Activated T-cell treated with anti-CD3 and anti-CD28 coated beads, Interleukin-2, amount 50 U/mL, for 24 hours (primary cell): ENCODE measurements at places on chromosomes 7 and 10.
A peak's percentile ranks its signal among the peaks of the same experiment; 100 is the strongest.

GRCh38 chr10:103064956-103065355, 128.1 kb downstream of the NT5C2 start:
- DNase-seq, result no peak

DNA sequence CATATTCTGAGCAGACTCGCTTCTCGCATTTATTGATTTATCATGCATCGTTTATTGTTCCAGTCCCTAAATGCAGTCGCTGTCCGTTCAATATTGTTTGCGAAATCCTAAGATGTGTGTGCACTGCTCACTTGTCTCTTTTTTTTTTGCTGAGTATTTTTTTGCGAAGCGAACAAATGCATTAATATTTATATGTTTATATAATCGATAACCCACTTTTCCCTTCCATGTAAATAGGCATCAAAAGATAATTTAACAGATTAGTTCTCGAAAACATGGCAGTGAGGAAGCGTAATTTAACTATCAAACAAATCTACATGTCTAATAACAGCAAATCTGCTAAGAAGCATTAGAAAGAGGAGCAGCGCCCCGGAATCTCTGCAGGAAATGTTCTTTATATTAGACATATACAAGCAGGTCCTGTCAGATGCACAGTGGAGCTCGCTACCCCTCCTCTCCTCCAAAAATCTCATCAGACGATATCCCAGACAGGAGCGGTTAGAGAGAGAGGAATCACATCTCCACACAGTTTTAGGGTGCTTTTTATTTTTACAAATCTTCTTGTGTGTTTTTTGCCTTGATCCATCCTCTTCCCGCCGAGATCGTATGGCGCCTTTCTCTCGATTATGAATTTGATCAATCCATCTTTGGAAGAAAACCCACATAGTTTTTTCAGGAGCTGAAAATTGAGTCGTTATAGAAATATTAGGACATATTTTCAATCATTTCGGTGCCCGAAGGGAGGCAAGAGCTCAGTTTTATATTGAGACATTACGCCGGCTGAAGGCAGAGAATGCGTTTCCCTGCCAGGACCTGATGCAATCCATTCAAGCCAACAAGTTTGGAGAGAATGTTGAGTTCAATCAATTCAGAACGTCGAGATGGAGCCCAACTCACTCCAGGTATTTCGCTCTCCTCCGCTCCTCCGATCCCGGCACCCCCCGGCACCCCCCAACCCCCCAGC, at the start of gene ARID5B:
TSS of gene ARID5B (plus strand) at position 871 of the 964 bp plus-strand sequence. CDS start at position 882, 11 bp downstream.
- DNase-seq, result peak; percentile 57

DNA sequence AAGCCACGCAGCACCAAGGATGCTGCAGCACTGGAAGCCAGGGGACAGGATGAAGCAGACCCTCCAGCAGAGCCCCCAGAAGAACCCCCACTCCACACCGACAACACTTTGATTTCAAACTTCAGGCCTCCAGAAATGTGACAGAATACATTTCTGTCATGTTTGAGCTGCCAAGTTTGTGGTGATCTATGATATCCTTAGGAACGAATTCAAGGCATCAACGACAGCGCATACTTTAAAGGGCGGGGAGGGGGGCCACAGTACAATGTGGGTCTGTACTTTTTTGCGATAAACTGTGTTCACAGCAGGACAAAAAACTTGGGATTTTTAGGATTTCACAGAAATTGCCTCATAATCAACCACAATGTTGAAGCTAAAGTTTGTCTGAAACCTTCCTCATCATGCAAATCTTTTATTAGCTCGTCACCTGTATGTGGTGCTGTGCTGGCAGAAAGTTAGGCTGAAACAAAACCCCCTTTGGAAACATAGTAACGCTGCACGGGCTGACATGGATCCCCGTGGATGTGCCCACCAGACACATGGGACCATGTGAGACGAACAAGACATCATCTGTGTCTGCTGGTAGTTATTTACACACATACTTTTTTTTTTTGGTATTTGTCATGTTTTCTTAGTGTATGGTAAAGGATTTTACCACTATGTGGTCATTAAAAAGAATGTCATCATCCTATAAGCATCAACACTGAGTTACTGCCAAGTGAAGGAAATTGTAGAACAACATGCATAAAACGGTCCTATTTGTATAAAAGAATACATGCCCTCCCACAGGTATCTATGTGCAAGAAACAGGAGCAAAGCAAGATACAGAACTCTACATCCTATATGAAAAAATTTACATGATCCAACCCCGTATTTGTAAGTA, 113.3 kb upstream of the AFAP1L2 start:
- DNase-seq, result no peak

DNA sequence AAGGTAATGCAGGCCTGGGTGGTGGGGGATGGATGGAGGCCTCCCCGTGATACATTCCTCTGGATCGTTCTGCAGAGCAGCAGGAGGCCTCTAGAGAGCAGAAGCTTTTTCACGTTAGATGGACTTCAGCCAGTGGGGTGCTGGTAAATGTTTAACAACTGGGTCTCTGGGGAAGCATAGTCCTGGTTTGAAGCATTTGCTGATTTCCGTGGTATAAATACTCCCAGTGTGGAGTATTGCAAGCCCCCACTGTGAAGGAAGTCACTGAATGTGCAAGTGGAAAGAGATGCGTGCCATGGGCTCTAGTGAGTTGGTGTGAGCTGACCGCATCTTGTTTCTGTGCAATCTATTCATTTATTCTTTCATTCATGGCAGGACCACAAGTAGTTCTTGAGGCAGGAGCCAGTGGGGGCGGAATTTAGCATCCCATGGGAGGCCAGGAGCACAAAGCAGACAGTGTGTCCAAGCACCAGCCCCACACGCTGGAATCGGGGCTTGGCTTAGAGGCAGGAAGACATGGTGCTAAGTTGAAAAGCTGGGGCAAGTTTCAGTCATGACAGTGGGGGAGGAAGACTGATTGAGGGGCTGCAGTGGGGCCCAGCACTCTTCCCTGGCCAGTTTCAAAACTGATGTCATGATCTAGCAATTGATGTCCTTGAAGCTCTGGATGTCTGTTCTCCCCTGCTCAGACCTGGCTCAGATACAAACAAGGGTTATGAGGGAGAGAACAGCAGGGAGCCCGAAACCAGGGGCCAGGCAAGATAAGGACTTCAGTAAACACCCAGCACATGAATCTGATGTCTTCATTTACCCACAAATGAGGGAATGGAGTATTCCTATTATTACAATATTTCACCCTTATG, 280.9 kb upstream of the LYZL1 start:
- DNase-seq, result no peak

- DNase-seq, result no peak
Observed at GRCh38 chr7:142960955-142961512, 1.1 kb downstream of the KEL start.

- no peak for DNase-seq
Observed at GRCh38 chr10:50508315-50509051, 115.3 kb downstream of the SGMS1 start.

GRCh38 chr7:10412422-10413019, 561.2 kb upstream of the PHF14 start:
- DNase-seq, result no peak

- DNase-seq, result peak; percentile 7
Observed at GRCh38 chr7:2737771-2738540, 50.0 kb downstream of the AMZ1 start.

- no peak for DNase-seq
Observed at GRCh38 chr10:24622781-24623301, 100.8 kb downstream of the ARHGAP21 start.

- no peak for DNase-seq
Observed at GRCh38 chr7:133484086-133484485, 231.2 kb downstream of the EXOC4 start.

GRCh38 chr10:62710182-62710581, 94.3 kb upstream of the ADO start:
- DNase-seq, result no peak

DNA sequence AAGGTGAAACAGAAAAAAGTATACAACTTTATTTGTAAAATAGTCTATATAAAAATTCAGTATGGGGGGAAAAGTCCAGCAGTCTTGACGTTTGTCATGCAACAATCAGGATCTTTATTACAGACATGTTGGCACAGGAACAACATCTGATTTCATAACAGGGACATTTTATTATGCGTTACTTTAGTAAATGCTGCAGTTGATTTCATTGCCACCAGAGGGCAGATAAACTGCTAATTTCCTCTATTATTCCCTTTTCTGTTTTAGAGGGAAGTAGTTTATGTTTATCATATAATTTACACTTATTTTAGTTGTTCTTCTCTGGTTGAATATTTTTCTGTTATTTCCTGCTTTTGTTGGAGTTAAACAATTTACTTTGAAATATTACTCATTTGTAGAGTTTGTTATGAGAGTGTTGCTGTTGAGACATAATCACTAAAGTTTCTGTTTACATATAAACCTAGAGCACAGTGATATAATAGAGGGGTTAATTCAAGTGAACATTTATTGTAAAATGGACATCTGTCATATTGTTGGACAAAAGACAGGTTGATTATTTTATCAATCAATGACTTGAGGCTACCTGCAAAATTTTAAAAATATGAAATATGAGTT, 3.3 kb downstream of the PLXDC2 start:
- DNase-seq, result no peak

DNA sequence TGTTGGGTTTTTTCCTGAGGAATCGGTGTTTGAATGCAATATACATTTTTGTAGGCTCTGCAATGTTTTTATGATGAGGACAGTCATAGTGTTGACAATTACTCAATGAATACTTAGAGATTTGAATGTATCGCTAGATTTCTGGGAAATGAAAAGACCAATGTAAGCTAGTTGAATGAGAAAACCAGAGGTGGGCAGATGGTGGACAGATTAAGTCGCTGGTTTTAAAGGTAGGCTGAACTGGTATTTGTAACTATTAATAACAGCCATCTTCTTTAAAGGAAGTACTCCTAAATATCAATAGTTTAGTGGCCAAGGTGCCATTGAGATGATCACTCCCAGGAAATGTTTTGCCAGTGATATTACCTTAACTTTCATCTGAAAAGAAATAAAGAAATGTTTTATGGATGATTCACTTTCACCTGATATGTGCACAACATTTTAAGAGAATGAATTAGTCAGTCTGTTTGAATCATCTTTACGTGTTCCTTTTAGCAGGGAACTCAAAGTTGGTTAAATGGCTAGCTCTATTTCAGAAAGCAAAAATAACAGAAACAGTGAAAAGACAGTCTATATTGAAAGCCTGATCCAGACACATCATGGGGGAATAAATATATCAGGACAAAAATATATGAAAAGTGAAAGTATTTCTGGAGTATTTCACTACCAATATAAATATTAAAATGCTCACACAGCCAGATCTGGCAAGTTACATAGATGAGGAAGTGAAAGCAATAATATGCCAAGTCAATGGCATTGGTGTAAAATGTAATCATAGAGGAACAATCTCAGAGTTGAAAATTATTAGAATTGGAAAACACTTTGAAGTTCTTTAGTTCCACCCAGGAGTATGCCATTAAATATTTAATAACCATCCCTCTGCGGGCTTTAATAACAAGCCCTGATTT, 20.7 kb downstream of the MET start:
- DNase-seq, result no peak

DNA sequence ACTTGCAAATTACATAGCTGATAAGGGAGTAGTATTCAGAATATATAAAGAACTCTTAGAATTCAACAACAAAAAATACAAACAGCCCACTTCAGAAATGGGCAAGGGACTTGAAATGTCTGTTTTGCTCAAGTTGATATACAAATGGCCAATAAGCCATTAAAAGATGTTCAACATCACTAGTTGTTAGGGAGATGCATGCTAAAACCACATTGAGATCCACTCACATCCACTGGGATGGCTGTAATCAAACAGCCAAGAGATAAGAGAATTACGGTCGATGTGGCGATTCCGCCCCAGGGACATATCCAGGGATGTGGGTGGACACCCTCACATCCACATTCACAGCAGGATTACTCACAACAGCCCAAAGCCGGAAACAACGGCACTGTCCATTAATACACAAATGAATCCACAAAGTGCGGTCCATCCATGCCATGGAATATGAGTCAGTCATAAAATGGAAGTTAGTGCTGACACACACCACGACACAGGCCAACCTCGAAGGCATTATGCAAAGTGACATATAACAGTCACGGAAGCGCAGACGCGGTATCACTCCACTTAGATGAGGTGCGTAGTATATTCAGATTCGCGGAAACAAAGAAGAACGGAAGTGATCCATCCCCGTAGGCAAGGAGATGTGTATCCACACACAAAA, 227.8 kb downstream of the DNAJB6 start:
- DNase-seq, result no peak

GRCh38 chr7:44884621-44885393, 523 bp downstream of the PURB start:
- DNase-seq, result peak; percentile 67

DNA sequence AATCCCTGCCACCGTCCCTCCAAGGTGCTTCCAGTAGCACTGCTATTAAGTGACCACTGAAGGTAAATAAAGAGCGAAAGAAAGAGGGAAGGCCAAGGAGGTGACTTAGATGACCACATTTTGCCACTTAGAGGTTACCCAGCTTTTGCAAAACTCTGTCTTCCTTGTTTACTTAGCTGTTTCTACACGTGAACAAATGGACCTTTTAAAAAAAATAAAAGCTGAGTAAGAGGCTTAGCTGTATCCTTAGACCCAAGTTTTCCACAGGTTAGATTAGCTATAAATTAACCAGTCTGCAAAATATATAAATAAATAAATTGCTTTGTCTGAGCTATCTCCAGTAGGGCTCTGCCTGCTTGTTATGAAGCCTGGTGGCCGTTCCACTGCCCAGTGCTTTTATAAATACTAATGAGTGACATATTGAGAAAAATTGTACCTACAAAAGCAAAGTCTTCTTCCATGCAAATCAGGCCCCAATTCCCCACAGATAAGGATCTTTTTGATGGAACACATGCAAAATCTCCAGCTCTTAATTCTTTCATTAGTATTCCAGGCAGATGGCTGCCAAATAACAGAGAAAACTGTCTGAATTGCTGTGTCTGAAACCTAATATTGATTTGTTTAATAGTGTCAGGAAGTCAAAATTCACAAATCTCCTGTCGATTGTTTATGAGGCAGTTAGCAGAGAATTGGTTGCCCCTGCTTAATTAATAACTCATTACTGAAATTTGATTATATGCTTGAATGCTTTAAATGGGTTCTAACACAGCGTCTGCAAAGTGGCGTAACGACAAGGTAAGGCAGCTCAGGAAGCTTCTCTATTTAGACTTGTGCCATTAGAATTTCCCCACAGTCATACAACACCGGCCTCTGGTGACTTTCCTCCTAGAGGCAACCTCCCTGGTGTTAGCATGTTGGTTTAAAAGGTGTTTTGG, 176.7 kb downstream of the EMX2 start:
- DNase-seq, result no peak

DNA sequence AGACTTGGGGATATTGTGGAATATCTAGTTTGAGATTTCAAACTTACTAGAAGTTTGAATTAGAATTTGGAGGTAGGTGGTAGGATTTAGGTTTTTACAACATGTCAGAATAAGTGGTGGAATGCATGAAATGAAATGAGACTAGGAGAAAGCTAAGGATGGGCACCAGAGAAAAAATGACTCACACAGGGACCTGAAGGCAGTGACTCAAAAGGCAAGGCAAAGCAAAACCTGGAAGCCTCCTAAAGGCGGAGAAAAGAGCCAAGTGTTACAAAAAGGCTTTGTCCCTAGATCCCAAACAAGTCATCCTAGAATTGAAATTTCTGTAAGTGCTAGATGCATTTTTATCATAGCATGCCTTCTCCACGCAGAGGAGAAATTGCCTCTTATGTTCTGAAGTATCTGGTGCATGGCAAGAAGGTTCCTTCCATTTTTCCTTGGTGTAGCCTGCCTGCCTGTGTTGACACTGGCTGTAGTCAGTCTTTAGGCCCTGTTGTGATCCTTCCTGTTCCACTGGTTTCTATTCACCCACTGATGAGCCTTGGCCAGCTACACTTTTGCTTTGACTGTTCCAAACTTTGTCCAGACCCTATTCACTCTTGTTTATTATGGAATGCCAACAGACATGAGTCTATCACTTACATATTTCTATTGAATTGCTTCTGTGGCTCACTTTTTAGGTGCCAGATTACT, 109.3 kb downstream of the ETV1 start:
- DNase-seq, result no peak
